ENCODE measurements at places on chromosomes 6 and 20. TPM values are rescaled to one million over a fixed set of nuclear protein-coding genes. Genes with fewer than 3 reads are reported as not detected.

DEFB132 gene
- not detected for total RNA-seq

- H3K27me3 ChIP-seq: no peaks in the 10 kb centered on the region
- H3K27ac ChIP-seq: no peak overlapping the region
- H3K4me3 ChIP-seq: no peak overlapping the region
- peaks cover 21% of the 10 kb centered on the region for H3K4me1 ChIP-seq
These were observed 79.8 kb downstream of the PSMB1 start for GRCh38 chr6:170473301-170473717.

PTK6 gene
- not detected for total RNA-seq

DNA sequence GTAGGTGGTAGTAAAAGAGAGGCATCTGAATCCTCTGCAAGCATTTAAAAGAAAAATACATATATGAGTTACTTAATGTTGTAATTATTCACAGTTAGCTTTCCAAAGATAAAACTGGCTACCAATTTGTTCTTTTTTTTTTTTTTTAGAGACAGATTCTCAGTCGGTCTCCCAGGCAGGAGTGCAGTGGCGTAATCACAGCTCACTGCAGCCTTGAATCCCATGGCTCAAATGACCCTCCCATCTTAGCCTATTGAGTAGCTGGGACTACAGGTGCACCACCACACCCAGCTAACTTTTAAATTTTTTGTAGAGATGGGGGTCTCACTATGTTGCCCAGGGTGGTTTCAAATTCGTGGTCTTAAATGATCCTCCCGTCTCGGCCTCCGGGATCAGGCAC is 36.5 kb downstream of the SGK1 start:
- no peak overlapping the region for H3K4me3 ChIP-seq
- H3K4me1 ChIP-seq: no peaks in the 10 kb centered on the region
- H3K27me3 ChIP-seq: no peaks in the 10 kb centered on the region
- no peak for DNase-seq
- H3K36me3 ChIP-seq: no peaks in the 10 kb centered on the region
- no peak overlapping the region for H3K27ac ChIP-seq

DNA sequence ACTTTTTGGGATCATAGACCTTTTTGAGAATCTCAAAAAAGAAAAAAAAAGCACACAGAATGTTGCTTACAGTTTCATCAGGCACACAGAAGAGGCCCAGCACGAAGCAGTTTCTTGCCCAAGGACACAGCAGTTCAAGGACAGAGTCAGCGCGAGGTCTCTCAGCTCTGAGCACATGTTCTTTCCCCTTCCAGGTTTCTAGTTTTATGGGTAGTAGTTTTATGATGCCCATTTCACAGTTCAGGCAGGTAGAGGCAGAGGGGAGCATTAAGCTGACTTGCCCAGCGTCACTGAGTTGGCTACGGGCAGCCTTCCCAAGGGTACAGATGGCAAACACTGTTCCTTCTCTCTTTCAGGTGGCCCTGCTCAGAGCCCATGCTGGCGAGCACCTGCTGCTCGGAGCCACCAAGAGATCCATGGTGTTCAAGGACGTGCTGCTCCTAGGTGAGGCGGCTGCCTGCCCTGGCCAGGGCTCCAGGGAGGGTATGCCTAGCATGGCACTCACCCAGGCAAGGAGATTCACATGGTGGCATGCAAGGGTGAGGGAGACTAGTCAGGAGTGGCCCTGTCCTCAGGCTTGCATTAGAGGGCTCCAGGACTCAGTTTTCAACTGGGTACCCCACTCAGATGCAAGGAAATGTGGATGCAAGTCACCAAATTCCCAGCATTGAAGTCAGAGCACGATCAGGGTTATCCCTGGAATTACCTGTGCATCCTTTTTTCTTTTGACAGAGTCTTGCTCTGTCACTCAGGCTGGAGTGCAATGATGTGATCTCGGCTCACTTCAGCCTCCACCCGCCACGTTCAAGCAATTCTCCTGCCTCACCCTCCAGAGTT is 57.4 kb upstream of the TTPAL start:
- H3K36me3 ChIP-seq: no peaks in the 10 kb centered on the region
- no peak for DNase-seq
- H3K4me1 ChIP-seq: no peaks in the 10 kb centered on the region
- H3K27me3 ChIP-seq: no peaks in the 10 kb centered on the region

DNA sequence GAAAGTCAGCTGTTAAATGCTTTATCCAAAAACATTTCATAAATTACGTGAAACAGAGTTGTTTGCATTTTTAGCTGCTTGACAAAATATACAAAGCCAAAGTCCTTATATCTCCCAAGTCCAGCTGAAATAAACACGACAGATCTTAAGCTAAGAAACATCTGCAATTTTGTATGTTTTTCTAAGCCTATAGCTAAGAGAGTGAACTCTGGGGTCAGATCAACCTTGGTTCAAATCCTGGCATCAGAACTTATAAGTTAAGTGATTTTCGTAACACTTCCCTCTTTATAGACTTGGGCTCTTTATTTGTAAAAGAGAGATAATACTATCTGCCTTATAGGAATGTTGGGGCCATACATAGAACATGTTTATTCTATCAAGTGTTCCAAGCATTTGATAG is 176.7 kb downstream of the PTPRK start:
- H3K27ac ChIP-seq: no peak overlapping the region
- DNase-seq: no peak
- no peaks in the 10 kb centered on the region for H3K36me3 ChIP-seq

- no peaks in the 10 kb centered on the region for H3K27me3 ChIP-seq
- no peak overlapping the region for H3K27ac ChIP-seq
- no peaks in the 10 kb centered on the region for H3K4me1 ChIP-seq
- DNase-seq: no peak
- H3K4me3 ChIP-seq: no peak overlapping the region
These were observed 45.1 kb downstream of the FNDC1 start for GRCh38 chr6:159214281-159214680.
